Uterus (tissue), 4 donors: ENCODE measurements at places on chromosomes 4 and X. TPM values are rescaled to one million over a fixed set of nuclear protein-coding genes. Genes with fewer than 3 reads are reported as not detected.

The DCAF12L2 gene
- total RNA-seq: 1.5 TPM

The SMIM10L2A gene
- 3.5 TPM for total RNA-seq

The ARHGAP6 gene
- total RNA-seq: 47.0 TPM

The MAOB gene
- 62.5 TPM for total RNA-seq

The DIPK2B gene
- 95.6 TPM for total RNA-seq

The AFP gene
- not detected for total RNA-seq

The DUSP9 gene
- total RNA-seq: not detected

The MAGEA2B gene
- not detected for total RNA-seq

The F8A3 gene
- total RNA-seq: not detected

The IQCM gene
- 0.48 TPM for total RNA-seq

The SYTL5 gene
- total RNA-seq: 3.0 TPM

The NAP1L3 gene
- total RNA-seq: 10.1 TPM

The XAGE1B gene
- not detected for total RNA-seq

The HTR2C gene
- total RNA-seq: not detected

The DMP1 gene
- not detected for total RNA-seq

The ALG13 gene
- total RNA-seq: 74.5 TPM

The ADAM29 gene
- not detected for total RNA-seq

The FMR1NB gene
- not detected for total RNA-seq

The PDGFC gene
- total RNA-seq: 78.8 TPM

The PAK3 gene
- total RNA-seq: 24.8 TPM

The ADH7 gene
- not detected for total RNA-seq

The CT45A3 gene
- total RNA-seq: not detected
